ENCODE measurements at places on chromosomes 16 and 17. TPM values are rescaled to one million over a fixed set of nuclear protein-coding genes. Genes with fewer than 3 reads are reported as not detected.

The KRTAP4-9 gene
- not detected for total RNA-seq

The C16orf82 gene
- total RNA-seq, result not detected

The PPP1R27 gene
- not detected for total RNA-seq

The LRRC75A gene
- 0.32 TPM for total RNA-seq

The ZNF385C gene
- 0.10 TPM for total RNA-seq

The PLEKHG4 gene
- total RNA-seq, result 7.1 TPM

The HOXB3 gene
- 1.4 TPM for total RNA-seq

The CCDC40 gene
- 2.6 TPM for total RNA-seq

The CYGB gene
- 2.8 TPM for total RNA-seq

The USP43 gene
- 7.7 TPM for total RNA-seq

The VPS35 gene
- 85.3 TPM for total RNA-seq

The TELO2 gene
- total RNA-seq, result 7.8 TPM

The KRTAP4-6 gene
- total RNA-seq, result not detected

The GAA gene
- total RNA-seq, result 45.1 TPM

The KRTAP1-1 gene
- total RNA-seq, result not detected

The HSD17B1 gene
- total RNA-seq, result 0.37 TPM

The NPTX1 gene
- 0.67 TPM for total RNA-seq

The UNC45B gene
- total RNA-seq, result 0.02 TPM

The SPATA33 gene
- total RNA-seq, result 4.8 TPM

The GINS2 gene
- total RNA-seq, result 3.1 TPM

The CCR7 gene
- total RNA-seq, result not detected

The SHCBP1 gene
- total RNA-seq, result 17.6 TPM

The CPNE7 gene
- total RNA-seq, result 43.1 TPM

The ODAD4 gene
- 0.46 TPM for total RNA-seq

The APOBR gene
- total RNA-seq, result 0.05 TPM

The CCP110 gene
- total RNA-seq, result 14.4 TPM

The HID1 gene
- 8.2 TPM for total RNA-seq

The TSPAN10 gene
- 0.49 TPM for total RNA-seq

The RUNDC3A gene
- total RNA-seq, result not detected

The BMERB1 gene
- 43.7 TPM for total RNA-seq

The CCL7 gene
- not detected for total RNA-seq

The C16orf86 gene
- not detected for total RNA-seq

The FKBP10 gene
- total RNA-seq, result 267 TPM

The MEOX1 gene
- total RNA-seq, result not detected

The IRX5 gene
- 1.5 TPM for total RNA-seq

The RGS11 gene
- total RNA-seq, result 6.6 TPM

The GCGR gene
- total RNA-seq, result 0.40 TPM

The GRN gene
- 165 TPM for total RNA-seq

The ZG16 gene
- not detected for total RNA-seq

The KRT17 gene
- 0.42 TPM for total RNA-seq

Data from NCI-H460 (cell line).